ENCODE measurements at places on chromosomes 7 and 10. TPM values are rescaled to one million over a fixed set of nuclear protein-coding genes. Genes with fewer than 3 reads are reported as not detected.

DNA sequence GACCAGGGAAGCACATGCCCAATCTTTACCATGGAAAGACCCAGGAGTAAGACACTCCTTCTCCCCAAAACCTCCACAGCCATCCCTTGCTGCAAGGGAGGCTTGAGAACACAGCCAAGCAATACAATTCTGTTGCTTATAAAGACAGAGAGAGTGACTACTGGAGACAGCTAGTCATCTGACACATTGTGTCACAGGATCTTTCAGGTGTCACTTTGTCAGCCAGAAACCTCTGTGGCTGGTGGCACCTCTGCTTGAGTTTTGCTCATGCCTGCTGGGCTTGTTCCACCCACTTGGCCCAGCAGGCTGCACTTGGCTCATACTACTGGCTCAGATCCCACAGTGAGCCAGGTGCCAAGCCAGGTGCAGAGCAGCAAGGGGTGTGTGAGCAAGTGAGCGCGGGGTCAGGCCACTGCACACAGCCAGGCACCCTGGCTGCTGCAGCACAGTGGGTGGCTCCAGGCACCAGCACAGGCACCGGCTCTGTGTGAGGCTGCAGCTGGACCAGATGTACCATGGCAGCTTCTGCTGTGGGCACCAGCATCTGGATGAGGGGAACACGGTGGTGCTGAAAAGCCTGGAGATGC, 12.4 kb upstream of the PRLHR start:
- no peaks in the 10 kb centered on the region for H3K4me1 ChIP-seq
- no peaks in the 10 kb centered on the region for H3K27me3 ChIP-seq
- H3K4me3 ChIP-seq: no peak overlapping the region
- H3K27ac ChIP-seq: no peak overlapping the region
- H3K36me3 ChIP-seq: no peaks in the 10 kb centered on the region
- no peak for DNase-seq

- no peaks in the 10 kb centered on the region for H3K36me3 ChIP-seq
Measured at GRCh38 chr7:7857143-7857583, 111.4 kb upstream of the GLCCI1 start.

GRCh38 chr10:70918851-70919530, 30.6 kb upstream of the PCBD1 start:
- no peaks in the 10 kb centered on the region for H3K4me1 ChIP-seq
- H3K36me3 ChIP-seq: no peaks in the 10 kb centered on the region
- DNase-seq: no peak
- no peak overlapping the region for H3K27ac ChIP-seq
- no peak overlapping the region for H3K4me3 ChIP-seq
- no peaks in the 10 kb centered on the region for H3K27me3 ChIP-seq

DNA sequence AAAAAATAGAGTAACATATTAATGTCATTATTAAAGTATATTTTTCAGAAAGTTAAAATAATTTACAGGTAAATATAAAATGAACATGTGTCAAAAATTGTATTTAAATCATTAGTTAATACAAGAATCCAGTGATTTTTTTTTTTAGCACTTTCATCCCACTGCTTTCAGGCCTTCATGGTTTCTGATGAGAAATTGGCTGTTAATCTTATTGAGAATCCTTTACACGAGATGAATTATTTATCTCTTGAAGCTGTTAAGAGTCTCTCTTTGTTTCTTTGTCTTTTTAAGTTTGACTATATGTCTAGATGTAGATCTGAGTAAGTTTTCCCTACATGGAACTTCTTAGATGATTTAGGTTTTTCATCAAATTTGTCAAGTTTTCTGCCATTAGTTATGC, 578.5 kb upstream of the KCND2 start:
- no peaks in the 10 kb centered on the region for H3K36me3 ChIP-seq
- no peak overlapping the region for H3K27ac ChIP-seq
- H3K4me3 ChIP-seq: no peak overlapping the region
- no peak for DNase-seq

GPR26 gene
- not detected for polyA plus RNA-seq

GRCh38 chr7:78090616-78091015, 292.0 kb downstream of the PHTF2 start:
- no peaks in the 10 kb centered on the region for H3K4me1 ChIP-seq
- no peaks in the 10 kb centered on the region for H3K36me3 ChIP-seq
- no peak overlapping the region for H3K4me3 ChIP-seq

DNA sequence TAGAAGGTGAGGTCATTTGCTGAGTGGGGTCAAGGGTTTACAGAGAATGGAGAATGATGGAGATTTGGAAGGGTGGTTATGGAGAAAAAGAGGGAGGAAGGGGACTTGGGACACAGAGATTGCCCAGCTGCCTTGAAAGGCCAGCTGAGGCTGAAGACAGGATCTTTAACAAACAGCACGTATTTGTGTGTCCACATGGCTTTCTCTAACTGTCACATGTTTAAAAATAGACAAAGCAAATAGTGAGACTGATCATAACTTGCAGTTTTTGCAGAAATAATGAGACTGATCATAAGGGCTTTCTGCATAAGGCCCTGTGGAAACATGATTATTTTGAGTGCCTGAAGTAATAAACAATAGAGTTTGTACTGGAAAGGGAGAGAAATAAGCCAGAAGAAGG, 212.7 kb downstream of the HDAC9 start:
- H3K36me3 ChIP-seq: no peaks in the 10 kb centered on the region
- H3K27ac ChIP-seq: no peak overlapping the region
- no peak for DNase-seq
- H3K4me1 ChIP-seq: no peaks in the 10 kb centered on the region
- H3K27me3 ChIP-seq: no peaks in the 10 kb centered on the region

DNA sequence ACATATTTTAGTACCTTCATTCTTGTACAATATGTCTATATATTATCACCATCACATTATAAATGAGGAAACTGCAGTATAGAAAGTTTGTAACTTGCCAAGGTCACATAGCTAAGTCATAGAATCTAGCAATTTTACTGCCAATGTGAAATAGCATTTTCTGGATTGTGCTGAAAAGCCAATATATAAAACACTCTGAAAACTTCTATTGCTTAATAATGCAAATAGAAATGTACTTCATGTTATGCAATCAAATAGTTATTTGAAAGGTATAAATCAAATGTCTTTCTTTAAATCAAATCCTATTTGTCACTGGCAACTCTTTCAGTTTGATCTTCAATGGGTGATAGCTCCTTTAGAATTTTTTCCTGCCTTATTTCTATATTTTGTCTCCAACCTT, 129.5 kb downstream of the TMEM26 start:
- H3K27ac ChIP-seq: no peak overlapping the region
- no peaks in the 10 kb centered on the region for H3K27me3 ChIP-seq
- no peaks in the 10 kb centered on the region for H3K4me1 ChIP-seq

- no peaks in the 10 kb centered on the region for H3K27me3 ChIP-seq
- no peaks in the 10 kb centered on the region for H3K4me1 ChIP-seq
- H3K27ac ChIP-seq: no peak overlapping the region
- H3K36me3 ChIP-seq: no peaks in the 10 kb centered on the region
- no peak for DNase-seq
Measured at GRCh38 chr7:48718731-48719378, 205.5 kb upstream of the CDC14C start.

GPR146 gene
- 0.48 TPM for polyA plus RNA-seq

DNA sequence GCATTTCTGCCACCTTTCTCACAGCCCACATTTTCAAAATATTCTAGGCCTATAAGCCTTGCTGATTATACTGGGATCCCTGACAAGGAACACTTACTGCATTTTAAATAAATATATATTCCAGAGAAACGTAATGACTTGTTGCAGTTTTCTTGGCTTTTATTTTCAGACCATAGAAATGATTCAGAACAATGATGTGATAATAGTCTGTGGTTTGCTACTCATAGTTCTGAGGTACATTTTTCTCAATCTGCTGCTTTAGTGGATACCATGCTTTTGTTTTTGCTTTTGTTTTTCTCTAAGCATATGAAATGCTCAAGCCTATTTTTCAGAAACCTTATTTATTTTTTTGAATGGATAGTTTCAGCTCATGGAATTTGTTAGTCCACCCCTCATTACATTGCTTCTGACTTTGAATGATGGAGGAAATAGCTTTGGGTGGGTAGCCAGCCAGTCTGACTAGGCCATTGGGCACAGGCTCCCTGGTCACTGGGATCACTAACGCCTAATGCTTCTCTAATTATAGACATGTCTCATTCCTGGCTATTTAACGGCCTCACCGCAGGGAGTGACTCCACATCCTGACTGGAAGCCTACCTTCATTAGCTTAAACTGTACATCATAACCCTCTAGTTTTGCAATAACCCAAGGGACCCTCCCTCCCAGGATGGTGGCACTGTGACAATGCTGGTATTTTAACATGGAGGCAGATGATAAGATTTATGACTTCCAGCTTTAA, 66.1 kb downstream of the MBL2 start:
- no peak overlapping the region for H3K27ac ChIP-seq
- H3K4me1 ChIP-seq: no peaks in the 10 kb centered on the region
- no peaks in the 10 kb centered on the region for H3K36me3 ChIP-seq
- H3K27me3 ChIP-seq: no peaks in the 10 kb centered on the region
- no peak overlapping the region for H3K4me3 ChIP-seq
- no peak for DNase-seq

NUTM2E gene
- not detected for polyA plus RNA-seq

TUBAL3 gene
- not detected for polyA plus RNA-seq

DNA sequence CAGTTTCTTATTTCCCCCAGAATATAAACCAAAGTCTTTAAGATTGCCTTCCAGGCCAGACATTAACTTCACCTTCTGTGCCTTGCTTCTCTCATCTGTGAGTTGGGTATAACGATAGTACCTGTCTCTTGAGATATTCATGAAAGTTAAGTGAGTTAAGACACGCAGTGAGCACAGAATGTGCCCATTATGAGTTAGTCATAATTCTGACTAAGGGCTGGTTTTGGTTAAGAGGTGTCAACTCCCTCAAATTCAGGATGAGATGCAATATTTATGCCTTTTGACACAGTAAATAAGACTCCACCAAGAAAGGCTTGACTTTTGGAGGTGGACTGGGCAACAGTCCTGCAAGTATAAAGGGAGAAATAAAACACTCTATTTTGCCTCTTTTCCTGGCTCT, 528.7 kb upstream of the IGFBP3 start:
- H3K4me1 ChIP-seq: no peaks in the 10 kb centered on the region
- no peaks in the 10 kb centered on the region for H3K36me3 ChIP-seq
- no peak overlapping the region for H3K27ac ChIP-seq
- H3K27me3 ChIP-seq: no peaks in the 10 kb centered on the region
- H3K4me3 ChIP-seq: no peak overlapping the region
- no peak for DNase-seq

- H3K4me3 ChIP-seq: no peak overlapping the region
- H3K4me1 ChIP-seq: peaks cover 57% of the 10 kb centered on the region
- peak overlapping the region; percentile 46 for H3K27ac ChIP-seq
- no peaks in the 10 kb centered on the region for H3K36me3 ChIP-seq
- DNase-seq: no peak
Measured at GRCh38 chr10:48633381-48634197, 28.7 kb upstream of the ARHGAP22 start.

CLDN3 gene
- polyA plus RNA-seq: not detected

DNA sequence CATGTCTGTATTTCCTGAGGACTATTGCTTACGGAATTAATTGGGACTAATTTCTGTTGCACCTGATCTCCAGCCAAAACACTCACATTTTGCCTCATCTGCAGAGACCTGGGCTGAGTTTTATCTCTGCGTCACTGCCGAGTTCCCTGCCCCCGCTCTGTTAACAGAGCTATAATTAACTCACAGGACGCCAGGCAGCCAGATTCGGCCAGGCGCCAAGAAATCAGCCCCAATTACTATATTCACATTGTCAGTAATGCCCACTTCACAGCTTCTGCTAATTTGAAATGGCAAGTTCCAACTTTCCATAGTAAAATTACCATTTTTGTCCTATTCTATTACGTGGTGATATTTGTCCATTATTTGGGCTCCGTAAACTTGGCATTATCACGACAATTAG, 130.5 kb downstream of the CUX1 start:
- H3K27me3 ChIP-seq: no peaks in the 10 kb centered on the region
- H3K36me3 ChIP-seq: peaks cover 12% of the 10 kb centered on the region
- DNase-seq: no peak
- H3K4me1 ChIP-seq: peaks cover 6% of the 10 kb centered on the region
- no peak overlapping the region for H3K4me3 ChIP-seq

GRCh38 chr10:3857318-3857717, 72.3 kb upstream of the KLF6 start:
- H3K4me3 ChIP-seq: no peak overlapping the region
- H3K27ac ChIP-seq: no peak overlapping the region
- no peaks in the 10 kb centered on the region for H3K36me3 ChIP-seq
- H3K4me1 ChIP-seq: peaks cover 11% of the 10 kb centered on the region

ASB10 gene
- polyA plus RNA-seq: not detected

Measured in CD14-positive monocyte (primary cell).